ENCODE measurements at places on chromosomes 3 and 15. TPM values are rescaled to one million over a fixed set of nuclear protein-coding genes. Genes with fewer than 3 reads are reported as not detected.

The ZNF80 gene
- polyA plus RNA-seq, result not detected

The GXYLT2 gene
- 15.2 TPM for polyA plus RNA-seq

The BNC1 gene
- 0.22 TPM for polyA plus RNA-seq

The P2RY1 gene
- 3.2 TPM for polyA plus RNA-seq

The GPR176 gene
- polyA plus RNA-seq, result 15.1 TPM

The GAP43 gene
- 0.87 TPM for polyA plus RNA-seq

The LRRN1 gene
- polyA plus RNA-seq, result 21.6 TPM

The HTR3E gene
- 0.04 TPM for polyA plus RNA-seq

The ADGRG7 gene
- 0.06 TPM for polyA plus RNA-seq

DNA sequence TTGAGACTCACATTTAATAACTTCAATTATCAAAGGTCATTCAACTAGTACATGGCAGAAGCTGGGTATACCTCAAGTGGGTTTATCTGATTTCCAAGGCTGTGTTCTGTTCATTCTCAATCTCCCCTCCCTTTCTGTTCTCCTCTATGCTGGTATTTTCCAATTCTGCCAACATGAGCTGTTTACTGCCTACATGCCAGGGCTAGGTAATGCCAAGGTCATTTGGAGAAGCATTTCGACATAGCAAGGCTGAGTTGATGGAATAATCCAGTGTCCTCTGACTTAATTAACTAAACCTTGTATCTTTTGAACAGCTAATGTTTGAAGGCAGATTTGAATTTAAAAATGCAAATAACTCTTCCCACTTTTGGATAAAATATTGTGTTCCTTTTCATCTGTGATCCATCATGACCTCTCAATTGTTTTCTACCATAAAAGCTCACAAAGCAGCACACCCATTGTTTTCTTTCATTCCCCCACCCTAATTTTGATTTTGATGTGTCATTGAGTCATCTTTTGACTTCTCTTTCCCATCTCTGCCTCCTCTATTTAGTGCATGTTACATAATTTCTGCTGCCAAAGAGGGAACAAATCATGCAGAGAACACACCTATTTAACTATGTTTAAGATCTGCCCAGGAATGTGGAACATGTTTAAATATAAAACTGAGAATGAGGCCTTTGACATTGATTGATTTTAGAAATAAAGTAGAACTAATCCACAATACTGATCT lies 308.8 kb upstream of the NR2E3 start:
- no peak for DNase-seq

DNA sequence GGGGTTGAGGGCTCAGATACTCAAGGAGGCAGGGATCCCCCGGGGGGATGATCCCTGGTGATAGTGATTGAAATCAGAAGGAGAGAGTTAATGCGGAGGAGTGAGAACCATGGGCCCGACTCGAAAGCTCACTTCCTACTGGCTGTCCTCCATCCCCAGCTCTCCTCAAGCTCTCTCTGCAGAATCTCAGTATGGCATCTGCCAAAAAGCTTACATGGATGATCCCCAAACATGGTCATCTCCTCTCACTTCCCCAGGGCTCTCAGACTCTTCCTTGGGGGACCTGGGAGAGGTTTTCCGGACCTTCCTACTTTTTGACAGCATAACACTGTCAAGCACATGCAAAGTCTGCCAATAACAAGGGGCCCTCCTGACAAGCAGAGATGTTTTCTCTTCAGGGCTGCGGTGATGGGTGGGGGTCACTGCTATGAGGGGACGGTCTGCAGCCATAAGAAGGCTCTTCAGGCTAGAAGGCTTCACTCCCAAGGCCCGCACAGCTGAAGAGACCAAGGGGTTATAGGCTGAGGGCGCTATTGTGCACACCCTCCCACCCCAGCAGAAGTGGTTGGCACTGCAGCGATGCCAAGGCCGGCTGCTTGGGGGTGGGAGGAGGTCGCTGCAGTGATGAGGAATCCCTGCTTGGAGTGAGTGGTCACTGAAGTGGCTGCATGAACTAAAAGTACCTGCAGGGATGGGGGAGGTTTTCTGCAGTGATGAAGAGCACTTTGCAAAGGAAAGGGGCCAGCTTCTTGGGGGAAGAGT lies 828 bp upstream of the VWA5B2 start:
- DNase-seq, result no peak

DNA sequence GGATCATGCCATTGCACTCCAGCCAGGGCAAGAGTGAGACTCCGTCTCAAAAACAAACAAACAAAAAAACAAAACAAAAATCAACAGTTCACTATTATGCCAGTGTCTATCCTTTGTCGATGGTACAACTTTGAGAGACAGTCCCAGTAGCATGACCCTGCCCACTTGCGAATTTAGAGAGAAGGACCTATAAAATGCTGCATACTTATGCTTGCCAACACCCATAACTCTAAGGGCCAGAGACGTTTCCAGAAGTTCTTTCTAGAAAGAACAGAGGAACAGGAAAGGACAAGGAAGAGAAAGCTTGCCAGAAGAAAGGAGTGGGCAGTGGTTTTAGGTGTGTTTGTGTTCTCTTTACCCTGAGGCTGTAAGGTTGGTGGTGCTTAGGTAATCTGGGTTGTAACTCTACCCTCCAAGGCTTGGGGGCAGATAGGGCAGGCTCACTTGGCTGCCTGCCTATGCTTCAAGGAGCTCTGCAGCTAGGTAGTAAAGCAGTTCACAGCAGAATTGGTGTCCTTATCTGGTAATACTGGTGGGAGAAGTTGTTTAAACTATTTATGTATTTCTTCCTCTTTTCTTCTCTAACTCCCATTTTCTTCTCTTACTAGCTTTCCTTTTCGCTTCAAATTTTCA lies 50.6 kb upstream of the SPPL2A start:
- no peak for DNase-seq

DNA sequence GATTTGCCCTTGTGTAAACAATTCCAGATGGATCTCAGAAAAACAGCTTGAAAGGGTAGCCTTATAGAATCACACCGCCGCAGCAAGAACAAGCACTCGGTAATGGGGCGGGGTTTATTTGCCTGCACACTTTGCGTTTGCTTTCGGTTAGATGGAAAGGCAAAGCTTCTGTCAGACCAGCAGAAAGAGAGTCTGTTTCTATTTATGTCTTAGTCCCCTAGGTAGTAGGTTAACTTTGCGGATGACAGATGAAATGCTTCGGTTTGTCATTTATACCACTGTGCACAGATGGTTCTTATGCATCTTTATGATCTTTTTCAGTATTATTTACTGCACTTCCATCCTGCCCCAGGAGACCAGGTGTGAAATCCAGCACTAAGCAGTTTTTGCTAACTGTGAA lies 62.2 kb downstream of the PYDC2 start:
- no peak for DNase-seq

DNA sequence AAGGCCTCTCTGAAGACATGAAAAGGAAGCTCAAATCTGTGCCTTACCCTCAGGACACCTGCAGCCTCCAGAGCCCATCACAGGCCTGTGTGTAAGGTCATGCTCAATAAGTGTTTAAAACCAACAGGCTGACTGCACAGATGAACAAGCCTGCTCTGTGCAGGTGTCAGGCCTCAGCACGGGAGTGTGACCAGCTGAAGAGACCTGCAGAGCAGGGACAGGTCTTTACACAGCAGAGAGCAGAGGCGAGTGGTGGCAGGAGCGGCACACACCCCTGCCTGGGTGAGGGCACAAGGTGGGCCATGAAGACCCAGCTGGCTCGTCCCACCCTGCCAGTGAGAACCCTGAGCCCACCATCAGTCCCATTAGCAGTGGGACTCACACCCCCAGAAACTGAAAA lies 56.9 kb downstream of the ROPN1B start:
- DNase-seq, result no peak

DNA sequence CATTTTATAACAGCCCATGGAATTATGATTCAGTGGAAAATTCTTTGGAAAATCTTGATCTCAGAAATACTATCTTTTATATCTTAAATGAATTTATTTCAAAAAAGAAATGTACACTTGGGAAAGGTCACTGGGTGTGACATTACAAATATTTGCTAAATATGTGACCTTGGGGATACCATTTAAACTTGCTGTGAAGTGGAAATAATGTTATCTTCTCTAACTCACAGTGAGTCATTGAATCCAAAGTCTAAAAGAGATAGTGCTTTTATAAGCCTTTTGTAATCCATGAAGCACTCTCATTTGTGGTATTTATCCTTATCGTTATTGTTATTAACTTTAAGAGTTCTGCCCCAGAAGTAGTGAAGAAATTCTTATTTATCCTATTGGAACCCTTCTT lies 289.8 kb upstream of the SEMA6D start:
- DNase-seq, result no peak

- DNase-seq, result no peak
These were observed 172.2 kb downstream of the SSR3 start for GRCh38 chr3:156382458-156383346.

- DNase-seq, result no peak
These were observed 20.2 kb upstream of the MEF2A start for GRCh38 chr15:99545605-99546004.

DNA sequence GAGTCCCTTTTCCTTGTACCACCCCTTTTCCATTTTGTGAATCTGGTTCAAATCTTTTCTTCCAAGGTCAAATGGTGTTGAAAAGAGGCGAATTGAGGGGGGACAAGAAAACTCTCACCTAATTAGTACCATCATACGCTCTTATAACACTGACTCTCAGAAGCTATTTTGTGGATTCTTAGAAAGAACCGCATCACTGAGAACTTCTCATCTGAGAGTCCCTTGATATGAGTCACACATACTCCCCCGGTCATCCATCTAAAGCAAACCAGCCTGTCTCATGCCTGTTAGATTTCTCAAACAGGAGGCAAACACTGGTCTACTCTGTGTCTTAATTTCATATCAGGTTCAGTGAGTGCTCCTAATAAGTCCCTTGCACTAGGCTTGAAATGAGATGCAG lies 76.5 kb upstream of the SPRED1 start:
- no peak for DNase-seq

- DNase-seq, result no peak
These were observed 83.5 kb downstream of the SV2B start for GRCh38 chr15:91183596-91183995.

DNA sequence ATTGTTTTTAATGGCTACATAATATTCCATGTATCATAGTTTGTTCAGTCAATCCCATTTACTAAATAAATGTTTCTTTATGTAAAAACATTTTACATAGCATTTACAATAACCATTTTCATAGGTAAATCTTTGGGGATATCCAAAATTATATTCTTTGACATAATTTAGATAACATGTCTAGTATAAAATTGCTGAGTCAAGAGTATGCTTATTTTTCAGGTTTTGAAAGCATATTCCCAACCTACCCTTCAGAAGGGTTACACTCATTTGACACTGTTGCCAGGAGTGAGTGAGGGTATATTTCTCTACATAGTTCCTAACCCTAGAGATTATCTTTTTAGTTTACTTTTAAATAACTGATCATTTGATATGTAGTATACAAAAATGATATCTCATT lies 84.6 kb upstream of the ADAMTSL3 start:
- DNase-seq, result no peak

GRCh38 chr15:66766282-66767230 lies 64.5 kb downstream of the SMAD6 start:
- DNase-seq, result no peak

GRCh38 chr15:37099319-37100108 lies 835 bp downstream of the MEIS2 start:
- no peak for DNase-seq

- DNase-seq, result no peak
These were observed 664 bp downstream of the PPCDC start for GRCh38 chr15:75023872-75024636.

DNA sequence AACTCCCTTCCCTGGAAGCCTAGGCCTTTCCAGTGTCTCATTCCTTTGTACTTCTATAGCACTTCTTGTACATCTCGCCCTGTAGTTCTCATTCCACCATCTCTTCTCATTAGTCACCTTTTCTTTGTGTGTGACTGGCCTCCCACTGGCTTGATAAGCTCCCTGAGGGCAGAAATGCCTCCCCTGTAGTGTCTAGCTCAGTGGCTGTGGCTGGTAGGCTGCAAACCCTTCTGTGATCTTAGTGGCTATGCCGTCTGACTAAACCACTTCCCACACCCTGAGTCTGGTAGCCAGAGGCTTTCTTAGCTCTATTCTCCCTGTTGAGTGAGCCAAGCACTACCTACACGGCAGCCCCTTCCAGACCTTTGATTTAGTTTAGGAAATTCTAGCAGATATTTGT lies 24.4 kb upstream of the TNFAIP8L3 start:
- no peak for DNase-seq

GRCh38 chr3:189820365-189820720 lies 189.2 kb downstream of the TP63 start:
- DNase-seq, result no peak

GRCh38 chr15:58544756-58545155 lies 113.0 kb downstream of the LIPC start:
- DNase-seq, result no peak

Data from right renal pelvis (tissue), 4 donors.